ENCODE measurements at places on chromosomes 6 and 20.

GRCh38 chr6:125944434-125944816 is 12.1 kb upstream of the HINT3 start:
- no peak for DNase-seq

- DNase-seq = no peak
Measured at GRCh38 chr6:126188279-126188909, 151.5 kb upstream of the CENPW start.

DNA sequence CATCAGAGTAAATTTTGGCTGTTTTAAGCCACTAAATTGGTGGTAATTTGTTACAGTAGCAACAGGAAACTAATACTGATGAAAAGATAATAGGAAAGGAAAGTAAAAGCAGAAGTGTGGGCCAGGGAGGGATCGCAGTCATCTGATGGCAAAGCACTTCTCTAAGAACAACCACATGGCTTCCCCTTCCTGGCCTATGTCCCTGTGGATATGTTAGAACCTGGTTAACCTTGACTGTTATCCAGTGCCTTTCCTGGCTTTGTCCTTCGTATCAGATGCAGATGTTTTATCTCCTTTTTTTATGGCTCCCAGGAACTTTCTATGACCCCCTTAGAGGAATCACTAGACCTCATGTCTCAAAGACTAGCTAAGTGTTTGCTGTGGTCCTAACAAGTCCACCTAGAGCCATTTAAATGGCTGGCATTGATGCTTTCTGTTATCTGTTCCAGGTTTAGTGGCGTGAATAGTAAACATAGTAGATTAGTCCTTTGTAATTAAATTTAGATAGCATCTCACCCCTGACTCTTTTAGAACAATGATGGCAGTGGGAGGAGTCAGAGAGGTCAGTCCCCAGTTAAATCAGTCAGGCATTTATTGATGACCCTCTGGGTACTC is 79.2 kb upstream of the PHACTR2 start:
- DNase-seq = no peak

DNA sequence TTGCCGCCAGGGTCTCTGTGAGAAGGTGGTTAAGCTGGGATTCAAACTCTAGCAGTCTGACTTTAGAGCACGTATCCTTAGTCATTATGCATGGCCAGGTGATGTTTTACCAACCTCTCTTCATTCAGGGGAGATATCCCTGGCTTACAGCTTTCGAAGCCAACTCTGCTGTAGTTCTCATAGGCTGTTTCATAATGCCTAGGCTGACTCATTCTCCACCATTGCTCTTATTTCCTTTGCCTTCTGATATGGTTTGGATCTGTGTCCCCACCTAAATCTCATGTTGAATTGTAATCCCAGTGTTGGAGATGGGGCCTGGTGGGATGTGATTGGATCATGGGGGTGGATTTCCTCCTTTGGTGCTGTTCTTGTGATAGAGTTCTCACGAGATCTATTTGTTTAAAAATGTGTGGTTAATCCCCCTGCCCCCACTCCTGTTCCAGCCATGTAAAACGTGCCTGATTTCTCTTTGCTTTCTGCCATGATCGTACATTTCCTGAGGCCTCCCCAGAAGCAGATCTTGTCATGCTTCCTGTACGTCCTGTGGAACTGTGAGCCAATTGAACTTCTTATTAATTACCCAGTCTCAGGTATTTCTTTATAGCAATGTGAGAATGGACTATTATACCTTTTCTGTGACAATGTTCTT is 94.6 kb upstream of the MAN1A1 start:
- no peak for DNase-seq

DNA sequence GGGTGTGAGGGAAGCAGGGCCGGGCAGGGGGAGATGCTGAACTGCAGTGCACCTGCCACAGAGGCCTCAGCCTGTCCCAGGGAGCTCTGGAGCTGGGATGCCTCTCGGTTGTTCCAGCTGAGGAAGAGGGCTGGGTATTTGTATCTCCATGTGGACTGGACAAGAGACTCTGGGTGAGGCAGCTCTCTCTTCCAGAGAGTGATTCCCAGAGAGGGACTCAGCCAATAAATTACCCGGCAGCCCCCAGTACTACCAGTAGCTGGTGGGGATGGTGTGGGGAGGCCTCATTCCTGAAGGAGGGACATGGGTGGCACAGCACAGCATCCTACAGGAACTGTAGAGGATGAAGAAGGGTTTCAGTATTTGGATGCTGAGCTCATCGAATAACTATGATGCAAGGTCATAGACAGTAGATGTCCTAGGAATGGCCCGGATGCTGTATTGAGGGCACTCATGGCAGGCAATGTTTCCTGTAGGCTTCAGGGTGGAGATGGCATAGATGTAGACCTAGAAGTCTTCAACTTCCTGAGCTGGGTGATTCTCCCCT is 1.4 kb downstream of the FGD2 start:
- DNase-seq = no peak

- DNase-seq = no peak
Measured at GRCh38 chr6:134937426-134937825, 12.5 kb downstream of the ALDH8A1 start.

GRCh38 chr6:68649669-68650068 is 14.6 kb downstream of the ADGRB3 start:
- DNase-seq = no peak

DNA sequence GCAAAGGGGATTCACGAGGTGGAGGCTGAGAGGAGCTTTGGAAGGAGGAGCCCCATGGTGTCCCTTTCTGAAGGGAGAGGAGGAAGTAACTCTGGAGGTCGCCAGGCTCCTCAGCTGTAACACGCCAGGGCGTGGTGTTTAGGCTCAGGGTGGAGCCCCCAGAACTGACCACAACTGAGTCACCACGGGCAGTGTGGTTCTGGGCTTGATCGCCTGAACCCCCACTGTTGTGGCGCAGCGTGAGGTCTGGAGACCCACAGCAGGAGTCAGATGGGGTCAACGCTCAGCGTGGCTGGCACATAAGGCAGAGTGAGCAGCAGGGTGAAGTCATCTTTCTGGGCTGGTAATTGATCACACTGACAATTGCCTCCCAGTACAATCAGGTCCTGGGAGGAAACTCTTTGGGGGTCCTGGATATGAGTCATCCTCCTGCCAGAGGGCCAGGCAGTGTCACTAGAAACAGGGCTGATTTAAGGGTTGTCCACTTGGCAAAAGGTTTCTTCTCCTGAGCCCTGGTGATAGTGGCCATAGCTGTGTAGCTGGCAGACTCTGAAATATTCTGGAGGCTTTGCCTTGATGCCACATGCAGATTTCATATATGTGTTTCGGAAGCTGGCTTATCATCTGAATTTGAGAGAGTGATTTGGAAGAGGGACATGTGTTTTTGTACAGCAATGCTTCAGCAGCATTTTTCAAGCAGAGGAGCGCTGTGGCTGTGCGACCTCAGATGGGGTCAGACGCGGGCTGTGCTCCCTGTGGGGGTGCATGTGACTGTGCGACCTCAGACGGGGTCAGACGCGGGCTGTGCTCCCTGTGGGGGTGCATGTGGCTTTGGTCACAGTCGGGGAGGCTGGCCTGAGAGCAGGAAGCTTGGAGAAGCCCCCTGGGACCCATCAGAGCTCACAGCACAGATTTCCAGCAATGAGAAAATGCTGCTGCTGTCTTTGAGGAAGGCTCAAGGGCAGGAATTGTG is 50.0 kb downstream of the SYNJ2 start:
- peak; percentile 73 for DNase-seq

DNA sequence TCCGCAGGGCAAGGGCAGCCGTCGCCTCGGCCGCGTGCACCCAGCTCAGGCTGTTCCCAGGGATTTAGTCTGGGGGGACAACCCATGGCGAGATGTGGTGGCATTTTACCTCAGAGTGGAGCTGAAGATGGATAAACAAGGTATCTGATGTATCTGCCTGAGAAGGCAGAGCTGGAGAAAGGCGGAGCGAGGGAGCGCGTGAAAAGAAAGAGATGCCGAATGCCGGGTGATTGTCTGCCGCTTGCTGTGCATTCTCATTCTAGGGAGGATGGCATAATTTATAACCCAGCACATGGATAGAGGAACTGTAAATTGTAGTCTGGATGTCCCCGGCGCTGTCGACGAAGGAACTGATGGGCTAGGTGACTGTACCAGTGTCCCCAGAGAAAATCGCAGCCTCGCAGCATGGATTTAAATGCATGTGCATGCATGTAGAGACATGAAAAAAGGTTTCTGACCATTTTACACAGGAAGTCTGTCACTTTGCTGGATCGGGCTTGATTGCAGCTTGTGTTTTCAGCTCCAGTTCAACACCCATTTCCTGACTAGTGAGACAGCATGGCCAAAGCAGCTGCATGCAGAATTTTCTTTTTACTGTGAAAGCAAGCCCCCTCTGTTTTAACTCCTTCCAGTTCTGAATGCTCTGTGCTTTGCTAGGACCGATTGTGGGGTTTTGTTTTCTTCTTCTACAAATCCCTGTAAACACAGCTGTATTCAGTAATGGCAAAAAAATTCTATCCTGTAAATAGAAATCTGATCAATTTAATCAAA is 149.7 kb downstream of the PRL start:
- peak; percentile 92 for DNase-seq

DNA sequence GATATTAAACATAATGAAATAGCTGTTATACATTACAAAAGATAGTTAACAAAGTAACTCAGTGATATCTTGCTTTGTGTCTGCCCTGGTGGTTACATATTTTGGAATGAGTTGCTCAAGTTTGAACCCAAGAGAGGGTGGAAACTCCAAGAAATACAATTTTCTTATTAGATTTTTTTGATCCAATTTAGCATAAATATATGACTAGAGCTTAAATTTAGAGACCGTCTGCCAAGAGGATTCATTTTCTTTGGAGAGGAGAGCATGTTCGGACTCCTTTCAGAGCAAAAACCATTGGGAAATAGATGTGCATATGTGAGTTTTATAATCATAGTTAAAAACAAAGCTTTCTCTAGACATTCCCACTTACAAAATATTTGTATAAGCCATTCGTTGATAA is 353.4 kb downstream of the EPM2A start:
- no peak for DNase-seq

DNA sequence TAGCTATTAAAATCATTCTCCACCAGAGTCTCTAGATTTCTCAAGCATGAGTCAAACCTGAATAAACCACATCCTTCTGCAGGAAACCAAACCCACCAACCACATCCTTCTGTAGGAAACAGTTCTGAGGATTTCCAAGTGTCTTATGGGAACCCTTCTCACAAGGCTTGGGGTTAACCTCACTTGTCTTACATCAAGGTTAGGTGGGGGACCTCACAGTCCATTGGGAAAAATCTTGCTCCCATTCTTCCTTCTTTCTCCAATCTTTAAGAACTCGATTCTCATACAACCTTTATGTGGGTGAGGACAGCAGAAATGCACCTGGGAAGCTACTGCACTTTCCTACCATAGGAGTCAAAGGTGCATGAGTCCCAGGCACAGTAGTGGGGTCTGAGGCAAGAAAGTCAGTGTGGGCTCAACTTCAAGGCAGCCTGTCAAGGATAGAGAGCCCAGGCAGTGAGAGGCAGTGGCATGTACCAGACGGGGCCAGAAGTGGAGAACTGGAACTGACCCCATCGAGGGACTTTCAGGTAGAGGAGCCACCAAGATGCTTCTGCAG is 114.5 kb downstream of the SLC22A3 start:
- DNase-seq = no peak

- DNase-seq = no peak
Measured at GRCh38 chr6:20808924-20809323, 274.7 kb downstream of the CDKAL1 start.

DNA sequence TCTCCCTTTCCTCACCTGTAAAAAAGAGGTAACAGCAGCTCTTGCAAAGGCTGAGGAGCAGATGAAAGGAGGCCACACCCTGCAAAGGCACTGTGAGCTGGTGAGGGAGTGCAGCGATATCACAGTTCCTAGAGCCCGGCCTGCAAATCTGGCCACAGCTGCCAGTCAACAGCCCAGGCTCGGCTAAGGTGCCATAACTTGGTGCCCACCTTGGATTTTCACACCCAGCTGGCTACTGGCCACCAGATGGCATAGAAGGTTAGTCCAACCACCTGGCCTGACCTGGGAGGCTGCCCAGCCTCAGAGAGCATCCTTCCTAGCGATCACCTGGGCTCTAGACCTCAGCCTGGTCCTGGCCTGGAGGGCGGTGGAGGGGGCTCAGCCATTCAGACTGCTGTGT is 46.8 kb downstream of the KCNB1 start:
- peak; percentile 65 for DNase-seq

DNA sequence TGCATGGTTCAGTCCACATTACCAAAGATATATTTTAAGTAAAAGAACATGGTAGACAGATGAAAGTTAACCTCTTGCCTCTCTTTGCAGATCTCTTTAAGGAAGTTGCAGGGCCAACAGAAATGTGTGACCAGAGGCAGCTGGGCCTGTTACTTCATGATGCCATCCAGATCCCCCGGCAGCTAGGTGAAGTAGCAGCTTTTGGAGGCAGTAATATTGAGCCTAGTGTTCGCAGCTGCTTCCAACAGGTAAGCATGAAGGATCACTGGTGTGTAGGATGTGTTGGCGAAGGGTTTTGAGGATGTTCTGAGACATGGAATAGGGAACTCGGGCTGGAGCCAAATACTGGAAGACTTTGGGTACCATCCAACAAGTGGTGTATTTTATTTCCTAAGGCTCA is 508.6 kb downstream of the UTRN start:
- peak; percentile 55 for DNase-seq

GRCh38 chr6:26473758-26474438 is 16.1 kb downstream of the BTN2A1 start:
- peak; percentile 32 for DNase-seq

DNA sequence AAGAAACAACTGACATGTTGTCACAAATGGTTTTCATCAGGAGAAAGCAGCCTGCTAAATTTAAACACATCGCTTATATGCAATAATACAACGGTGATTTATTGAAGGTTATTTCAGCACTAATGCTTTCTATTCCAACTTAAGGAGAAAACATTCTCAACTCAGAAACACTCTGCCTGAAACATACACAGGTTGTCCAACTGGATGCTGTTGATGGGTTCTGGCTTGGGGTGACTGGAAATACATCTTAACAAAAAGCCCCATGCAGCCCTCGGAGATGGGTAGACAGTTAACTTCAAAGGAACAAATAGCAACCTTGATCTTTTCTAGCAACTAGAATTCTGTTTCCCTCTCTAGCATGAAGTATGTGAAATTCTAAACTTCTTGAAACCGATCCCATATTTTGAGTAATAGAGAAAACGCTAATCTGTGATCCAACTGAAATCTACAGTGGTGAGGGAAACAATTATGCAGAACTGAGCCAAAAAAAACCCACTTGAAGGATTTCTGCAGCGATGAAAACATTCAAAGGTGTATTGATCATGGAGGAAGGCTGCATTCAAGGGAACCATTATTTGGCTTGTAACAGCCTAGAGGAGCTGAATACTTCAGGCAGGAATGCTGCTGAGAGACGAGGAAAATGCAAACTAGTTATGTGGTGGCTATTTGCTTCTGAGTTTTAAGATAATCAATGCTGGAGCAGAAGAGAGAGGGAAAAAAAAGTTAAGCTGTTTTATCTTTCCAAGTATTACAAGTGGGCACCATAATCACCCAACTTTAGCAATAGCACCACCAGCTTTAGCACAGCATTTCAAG is 6.9 kb downstream of the ZMYND8 start:
- DNase-seq = no peak

- no peak for DNase-seq
Measured at GRCh38 chr6:132153221-132153898, 202.2 kb upstream of the CCN2 start.

GRCh38 chr6:12530345-12530744 is 186.2 kb upstream of the PHACTR1 start:
- no peak for DNase-seq

GRCh38 chr6:107506145-107506544 is 16.2 kb downstream of the SOBP start:
- DNase-seq = no peak

Measured in posterior cingulate gyrus (tissue), 11 donors.